Central memory CD4-positive, alpha-beta T cell (primary cell): ENCODE measurements at places on chromosomes 16 and 17.

GRCh38 chr16:89831810-89832328, 3.6 kb downstream of the SPIRE2 start:
- DNase-seq = no peak

- DNase-seq = no peak
Measured at GRCh38 chr17:27526604-27527002, 70.4 kb downstream of the KSR1 start.

GRCh38 chr17:21283482-21284318, 811 bp upstream of the MAP2K3 start:
- DNase-seq = no peak

GRCh38 chr17:38428643-38429371, 543 bp downstream of the ARHGAP23 start:
- no peak for DNase-seq

- peak; percentile 85 for DNase-seq
Measured at GRCh38 chr17:44708401-44709263, at the start of gene DBF4B. TSS of gene DBF4B (plus strand) at chr17:44708665. CDS start at chr17:44708821, 156 bp downstream.

DNA sequence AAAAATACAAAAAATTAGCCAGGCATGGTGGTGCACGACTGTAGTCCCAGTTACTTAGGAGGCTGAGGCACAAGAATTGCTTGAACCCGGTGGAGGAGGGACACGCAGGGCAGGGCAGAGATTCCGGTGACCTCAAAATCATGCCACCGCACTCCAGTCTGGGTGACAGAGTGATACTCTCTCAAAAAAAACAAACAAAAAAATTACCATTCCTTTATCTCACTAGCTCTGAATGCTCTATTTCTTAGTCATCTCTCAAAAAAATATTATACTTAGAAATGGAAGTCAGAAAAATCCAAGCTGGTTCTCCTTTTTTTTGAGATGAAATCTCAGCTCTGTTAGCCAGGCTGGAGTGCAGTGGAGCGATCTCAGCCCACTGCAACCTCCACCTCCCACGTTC, 40.8 kb downstream of the SPOP start:
- DNase-seq = no peak

DNA sequence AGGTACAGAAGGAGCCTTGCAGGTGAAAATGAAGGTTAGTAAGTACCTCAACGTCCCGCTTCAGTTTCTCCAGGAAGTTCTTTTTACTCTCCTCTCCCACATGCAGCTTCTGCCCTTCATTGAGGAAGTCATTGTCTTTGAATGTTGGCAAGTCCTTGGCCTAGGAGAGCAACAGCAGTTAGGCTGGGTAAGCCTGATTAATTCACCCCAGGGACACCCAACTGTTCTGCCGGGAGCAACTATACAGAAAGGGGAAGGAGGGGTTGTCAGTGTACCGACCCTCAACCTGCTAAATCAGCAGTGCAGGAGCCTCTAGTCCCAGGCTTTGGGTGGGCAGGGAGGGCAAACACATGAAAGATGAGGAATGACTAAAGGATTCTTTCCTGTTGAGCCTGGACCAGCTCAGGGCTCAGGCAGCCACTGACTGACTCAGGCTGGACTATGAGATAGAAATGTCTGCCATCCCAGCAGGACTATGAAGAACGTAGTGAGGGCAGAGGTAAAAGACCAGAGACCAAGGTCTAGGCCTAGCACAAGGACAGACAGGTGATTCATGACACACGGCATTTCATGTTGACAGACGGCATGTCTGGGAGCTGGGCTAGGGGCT, 21.6 kb downstream of the PIP4K2B start:
- DNase-seq = no peak

GRCh38 chr17:56681561-56682266, 88.2 kb downstream of the NOG start:
- no peak for DNase-seq

DNA sequence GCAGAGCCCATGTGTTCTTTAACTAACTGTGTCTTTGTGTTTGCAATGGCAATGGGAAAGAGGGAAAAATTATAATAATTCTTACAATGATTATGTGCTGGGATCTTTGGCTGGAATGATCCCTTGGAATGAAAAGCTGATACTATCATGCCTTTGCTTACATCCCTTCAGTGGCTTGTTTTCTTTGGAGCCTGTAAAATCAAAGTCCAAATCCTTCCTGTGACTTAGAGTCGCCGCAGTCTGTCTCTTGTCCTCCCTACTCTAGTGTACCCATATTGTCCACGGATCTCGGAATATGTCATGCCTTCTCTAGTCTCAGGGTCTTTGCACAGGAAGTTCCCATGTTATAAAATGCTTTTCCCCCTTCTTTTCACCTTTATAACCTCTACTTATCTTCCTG, 111.7 kb upstream of the MAF start:
- no peak for DNase-seq

GRCh38 chr16:48029768-48030167, 126.0 kb downstream of the ABCC12 start:
- no peak for DNase-seq

DNA sequence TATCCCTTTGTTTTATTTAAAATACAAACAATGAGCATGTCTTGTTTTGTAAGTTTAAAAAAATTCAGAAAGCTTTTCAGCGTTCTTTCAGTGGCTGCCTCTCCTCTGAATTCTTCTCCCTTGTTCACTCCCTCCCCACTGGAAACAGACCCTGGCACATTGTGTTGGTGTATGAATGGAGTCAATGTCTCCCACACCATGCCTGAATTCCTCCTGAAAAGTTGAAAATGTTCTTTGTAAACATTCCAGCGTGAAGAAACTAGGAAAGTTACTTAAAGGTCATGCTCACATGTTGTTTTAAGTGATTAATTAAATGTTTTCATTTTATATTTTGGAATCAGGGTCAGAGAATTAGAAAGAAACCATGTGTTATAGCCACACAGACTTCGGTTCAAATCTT, 136.9 kb upstream of the DYNLRB2 start:
- no peak for DNase-seq

- DNase-seq = no peak
Measured at GRCh38 chr16:54303613-54304012, 17.0 kb upstream of the IRX3 start.

- DNase-seq = peak; percentile 64
Measured at GRCh38 chr17:49746791-49747490, 17.0 kb downstream of the FAM117A start.

DNA sequence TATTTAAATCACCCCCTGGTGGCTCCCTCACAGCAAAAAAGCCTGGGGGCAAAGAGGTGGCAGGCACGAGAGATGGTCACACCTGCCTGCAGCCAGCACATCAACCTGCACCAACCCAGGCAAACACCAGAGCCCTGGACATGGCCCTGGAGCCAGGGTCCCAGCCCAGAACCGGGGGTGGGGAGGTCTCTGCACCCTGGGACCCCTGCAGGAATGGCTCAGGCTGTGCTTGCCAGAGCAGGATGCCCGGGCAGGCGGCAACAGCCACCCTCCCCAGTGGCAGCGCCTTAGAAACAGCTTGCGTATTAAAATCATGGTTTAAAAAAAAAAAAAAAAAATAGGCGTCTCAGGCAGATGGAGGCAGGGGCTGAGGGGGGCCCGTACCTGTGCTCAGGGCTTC, 16.2 kb downstream of the MYBBP1A start:
- DNase-seq = no peak

- no peak for DNase-seq
Measured at GRCh38 chr17:66488864-66489263, 186.5 kb downstream of the PRKCA start.

DNA sequence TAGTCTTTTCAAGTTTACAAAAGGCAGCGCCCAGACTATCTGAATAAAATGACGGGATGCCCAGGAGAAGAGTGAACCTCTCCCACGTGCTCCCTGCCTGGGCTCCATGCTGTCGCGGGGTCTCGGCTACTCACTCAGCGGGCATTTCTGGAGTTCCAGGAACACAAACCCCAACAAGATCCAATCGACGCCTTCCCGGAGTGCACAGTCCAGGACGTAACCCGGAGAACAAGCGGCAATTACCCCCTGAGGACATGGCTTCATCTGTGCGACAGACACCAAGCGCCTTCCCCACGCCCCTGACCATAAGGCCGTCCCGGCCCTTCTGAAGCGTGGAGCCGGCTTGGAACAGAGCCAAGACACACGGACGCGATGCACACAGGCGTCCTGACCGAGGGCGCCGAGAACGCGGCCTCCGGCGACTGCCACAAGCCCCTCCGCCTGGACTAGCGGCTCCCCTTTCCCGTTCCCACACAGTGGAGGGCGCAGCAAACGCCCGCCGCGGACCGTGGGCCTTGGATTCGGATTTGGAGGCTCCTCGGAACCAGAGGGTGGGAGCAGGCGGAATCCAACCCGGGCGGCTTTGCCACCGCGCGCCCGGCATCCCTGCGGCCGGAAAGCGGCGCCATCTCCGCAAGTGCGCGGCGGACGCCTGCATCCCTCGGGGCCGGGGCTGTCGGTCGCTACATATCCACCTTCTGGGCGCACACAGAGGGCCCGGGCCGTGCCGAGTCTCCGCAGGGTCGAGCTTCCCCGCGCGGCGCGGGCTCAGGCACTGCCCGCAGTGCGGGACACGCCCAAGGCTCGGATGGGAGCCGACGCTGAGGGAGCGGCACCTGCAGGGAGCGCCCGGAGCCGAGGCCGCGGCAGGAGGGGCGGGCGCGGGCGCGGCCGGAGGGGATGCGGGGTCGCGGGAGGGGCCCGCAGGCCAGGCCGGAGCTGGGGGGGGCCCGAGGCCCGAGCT, 725 bp downstream of the ABCA3 start:
- DNase-seq = peak; percentile 27

GRCh38 chr17:81160306-81160705, 5.0 kb upstream of the PVALEF start:
- no peak for DNase-seq

GRCh38 chr17:14427900-14428647, 127.2 kb downstream of the HS3ST3B1 start:
- peak; percentile 67 for DNase-seq

GRCh38 chr17:57213180-57213825, 43.0 kb upstream of the MSI2 start:
- no peak for DNase-seq

GRCh38 chr17:79160980-79161636, 86.5 kb downstream of the ENGASE start:
- peak; percentile 10 for DNase-seq

DNA sequence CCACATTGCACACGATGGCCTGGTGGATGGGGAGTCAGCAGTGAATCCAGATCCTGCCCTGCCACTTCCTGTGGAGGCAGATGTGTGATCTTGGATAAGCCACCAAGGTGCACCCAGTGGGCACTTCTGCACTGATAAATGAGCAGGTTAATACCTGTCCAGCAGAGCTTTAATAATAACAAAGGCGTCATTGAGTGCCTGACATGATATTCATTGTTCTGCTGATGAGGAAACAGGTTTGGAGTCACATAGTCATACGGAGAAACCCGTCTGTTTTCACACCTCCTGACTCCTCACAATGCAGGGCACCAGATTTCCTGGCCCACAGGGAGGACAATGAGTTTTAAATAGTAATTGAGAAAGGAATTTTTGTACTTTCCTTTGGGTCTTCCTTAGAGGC, 324.6 kb upstream of the CDH5 start:
- no peak for DNase-seq

- DNase-seq = no peak
Measured at GRCh38 chr17:47325176-47325575, 1.4 kb downstream of the EFCAB13 start.

GRCh38 chr16:4285167-4285566, 12.3 kb upstream of the TFAP4 start:
- no peak for DNase-seq
